ENCODE measurements at places on chromosomes 1 and 21.

GRCh38 chr1:205792481-205792881, 17.2 kb upstream of the RAB29 start:
- DNase-seq = no peak
- H3K4me1 ChIP-seq = no peaks in the 10 kb centered on the region
- H3K36me3 ChIP-seq = peaks cover 32% of the 10 kb centered on the region
- no peaks in the 10 kb centered on the region for H3K27me3 ChIP-seq

DNA sequence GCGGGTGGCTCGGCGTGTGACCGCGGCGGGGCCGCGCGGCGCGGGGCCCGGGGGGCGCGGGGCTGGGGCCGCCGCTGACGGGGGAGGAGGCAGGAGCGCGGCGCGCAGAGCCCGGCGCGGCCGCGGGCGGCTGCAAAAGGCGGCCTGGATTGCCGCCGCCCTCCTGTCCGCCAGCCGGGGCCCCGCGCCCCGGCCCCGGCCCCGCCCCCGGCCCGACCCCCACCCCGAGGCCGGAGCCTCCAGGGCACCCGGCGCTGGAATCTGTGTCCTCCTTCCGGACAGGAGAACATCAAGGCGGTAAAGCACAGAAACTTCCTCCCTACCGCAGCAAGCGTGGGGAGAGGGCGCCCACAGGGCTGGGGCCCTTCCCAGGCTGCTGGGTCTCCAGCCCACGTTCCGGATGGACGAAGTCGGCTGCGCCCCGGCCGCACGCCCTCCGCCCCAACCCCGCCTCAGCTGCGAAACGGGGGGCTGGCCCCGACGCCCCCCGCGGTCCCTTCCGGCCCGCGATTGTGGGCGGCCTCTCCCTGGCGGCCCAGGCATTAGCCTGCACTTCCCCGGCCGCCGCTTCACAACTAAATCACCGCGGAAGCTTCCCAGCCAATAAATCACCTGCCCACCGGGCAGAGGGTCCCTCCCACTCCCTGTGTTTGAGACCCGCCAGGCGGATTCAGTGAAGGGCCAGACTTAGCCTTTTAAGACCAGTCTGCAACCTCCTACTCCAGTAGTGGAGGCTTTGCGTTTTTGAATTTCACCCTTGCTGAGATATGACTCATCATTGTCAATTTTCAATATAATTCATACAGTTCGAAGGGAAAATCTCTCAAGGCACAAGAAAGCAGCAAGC, 106.0 kb downstream of the SLC45A1 start:
- DNase-seq = peak; percentile 33
- peak overlapping the region; percentile 75 for H3K27ac ChIP-seq
- no peaks in the 10 kb centered on the region for H3K27me3 ChIP-seq
- H3K4me3 ChIP-seq = peak overlapping the region; percentile 60

- no peak overlapping the region for H3K4me3 ChIP-seq
- no peaks in the 10 kb centered on the region for H3K27me3 ChIP-seq
- H3K4me1 ChIP-seq = no peaks in the 10 kb centered on the region
- H3K27ac ChIP-seq = no peak overlapping the region
Measured at GRCh38 chr1:214688891-214689290, 85.9 kb downstream of the CENPF start.

GRCh38 chr1:199574950-199575349, 452.6 kb upstream of the NR5A2 start:
- DNase-seq = no peak
- no peaks in the 10 kb centered on the region for H3K36me3 ChIP-seq
- no peaks in the 10 kb centered on the region for H3K4me1 ChIP-seq
- H3K27ac ChIP-seq = no peak overlapping the region

DNA sequence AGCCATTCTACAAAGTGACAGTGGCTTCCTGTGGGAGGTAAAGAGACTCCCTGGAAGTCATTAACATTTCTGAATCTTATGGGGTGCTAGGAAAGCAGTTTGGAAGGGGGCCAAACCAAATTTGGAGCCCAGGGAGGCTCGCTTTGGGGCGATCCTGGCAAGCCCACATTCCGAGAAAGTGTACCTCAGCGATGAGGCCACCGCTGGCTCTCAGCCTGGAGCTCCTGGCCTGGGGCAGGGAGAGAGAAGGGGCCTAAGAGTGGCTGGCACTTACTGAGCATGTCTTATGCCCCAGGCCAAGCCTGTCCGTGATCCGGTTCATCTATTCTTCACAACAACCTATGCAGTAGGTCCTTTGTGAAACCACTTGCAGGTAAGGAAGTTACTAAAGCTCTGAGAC, 98.8 kb downstream of the CCDC185 start:
- no peak overlapping the region for H3K4me3 ChIP-seq
- H3K27ac ChIP-seq = no peak overlapping the region
- H3K27me3 ChIP-seq = no peaks in the 10 kb centered on the region
- H3K4me1 ChIP-seq = no peaks in the 10 kb centered on the region
- DNase-seq = no peak
- no peaks in the 10 kb centered on the region for H3K36me3 ChIP-seq

DNA sequence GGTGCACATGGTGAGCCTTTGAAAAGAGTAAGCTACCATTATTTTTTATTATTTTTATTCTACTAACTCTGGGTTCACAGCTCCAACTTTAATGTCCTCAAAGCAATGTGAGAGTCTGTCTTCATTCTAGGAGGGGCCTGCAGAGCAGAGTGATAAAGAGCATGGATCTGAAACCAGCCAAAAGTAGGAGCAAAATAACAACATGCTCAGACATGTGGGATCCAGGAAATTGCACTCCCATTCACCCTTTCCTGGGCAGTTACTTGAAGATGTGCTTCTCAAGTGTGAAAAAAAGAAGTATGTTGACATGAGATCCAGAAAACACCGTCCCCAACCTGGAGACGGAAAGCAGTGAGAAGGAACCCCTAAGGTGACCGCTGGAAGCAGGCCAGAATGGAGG, 8.7 kb upstream of the LIN28A start:
- H3K27me3 ChIP-seq = no peaks in the 10 kb centered on the region
- no peak for DNase-seq
- no peaks in the 10 kb centered on the region for H3K36me3 ChIP-seq
- no peak overlapping the region for H3K27ac ChIP-seq

DNA sequence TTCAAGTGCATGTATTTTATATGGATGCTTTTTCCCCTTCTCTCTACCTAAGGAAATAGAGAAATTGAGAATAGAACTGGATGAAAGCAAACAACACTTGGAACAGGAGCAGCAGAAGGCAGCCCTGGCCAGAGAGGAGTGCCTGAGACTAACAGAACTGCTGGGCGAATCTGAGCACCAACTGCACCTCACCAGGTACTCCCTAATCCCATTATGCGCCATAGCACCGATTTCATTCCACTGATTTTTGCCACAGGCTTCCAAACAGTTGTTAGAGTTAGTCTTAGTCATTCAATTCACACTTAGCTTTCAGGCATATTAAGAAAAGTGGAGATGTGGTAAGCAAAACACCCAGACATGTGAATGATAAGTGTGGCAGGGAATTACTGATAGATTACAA, 122.8 kb downstream of the SDCCAG8 start:
- no peak overlapping the region for H3K4me3 ChIP-seq
- H3K36me3 ChIP-seq = no peaks in the 10 kb centered on the region
- no peak overlapping the region for H3K27ac ChIP-seq
- H3K4me1 ChIP-seq = no peaks in the 10 kb centered on the region
- no peaks in the 10 kb centered on the region for H3K27me3 ChIP-seq

DNA sequence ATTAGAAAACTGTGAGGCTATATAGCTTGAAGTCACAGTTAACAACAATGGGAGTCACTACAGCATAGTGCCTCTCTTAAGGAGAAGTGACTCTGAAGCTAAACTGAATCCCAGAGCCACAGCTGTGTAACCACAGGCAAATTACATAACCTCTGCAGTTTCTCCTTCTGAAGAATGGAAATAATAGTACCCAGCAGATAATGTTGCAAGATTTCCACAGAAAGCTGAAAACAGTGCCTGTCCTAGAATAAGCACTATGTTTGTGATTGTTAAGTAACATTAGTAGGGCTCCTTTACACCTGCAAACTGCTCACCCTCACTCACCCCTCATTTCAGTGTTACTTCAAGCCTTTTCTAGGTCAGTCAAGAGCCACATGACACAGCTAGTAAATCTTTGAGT, 886.7 kb downstream of the PLA2G4A start:
- no peak overlapping the region for H3K27ac ChIP-seq
- H3K27me3 ChIP-seq = no peaks in the 10 kb centered on the region
- DNase-seq = no peak
- no peaks in the 10 kb centered on the region for H3K36me3 ChIP-seq
- no peak overlapping the region for H3K4me3 ChIP-seq

DNA sequence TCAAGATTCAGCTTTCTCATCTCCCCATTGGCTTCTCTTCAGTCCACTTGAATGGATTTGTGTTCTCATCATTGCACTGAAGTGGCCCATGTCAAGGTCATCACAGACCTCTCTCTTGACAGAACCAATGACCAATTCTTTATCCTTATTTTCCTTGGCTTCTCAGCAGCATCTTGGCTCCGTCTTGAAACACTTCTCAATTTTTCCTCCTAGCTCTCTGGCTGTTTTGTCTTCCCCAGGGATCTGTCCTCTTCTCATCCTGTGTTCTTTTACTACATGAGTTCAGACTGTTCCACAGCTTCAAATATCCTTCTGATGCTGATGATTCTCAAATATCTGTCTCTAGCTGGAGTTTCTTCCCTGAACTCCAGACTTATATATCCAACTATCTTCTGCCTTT, 78.6 kb downstream of the COLGALT2 start:
- no peaks in the 10 kb centered on the region for H3K36me3 ChIP-seq
- H3K4me1 ChIP-seq = peaks cover 33% of the 10 kb centered on the region
- no peaks in the 10 kb centered on the region for H3K27me3 ChIP-seq
- H3K4me3 ChIP-seq = no peak overlapping the region
- no peak overlapping the region for H3K27ac ChIP-seq

- H3K4me1 ChIP-seq = no peaks in the 10 kb centered on the region
- H3K4me3 ChIP-seq = no peak overlapping the region
- H3K27ac ChIP-seq = no peak overlapping the region
- H3K36me3 ChIP-seq = no peaks in the 10 kb centered on the region
- no peaks in the 10 kb centered on the region for H3K27me3 ChIP-seq
Measured at GRCh38 chr1:62726011-62726442, 37.8 kb upstream of the DOCK7 start.

DNA sequence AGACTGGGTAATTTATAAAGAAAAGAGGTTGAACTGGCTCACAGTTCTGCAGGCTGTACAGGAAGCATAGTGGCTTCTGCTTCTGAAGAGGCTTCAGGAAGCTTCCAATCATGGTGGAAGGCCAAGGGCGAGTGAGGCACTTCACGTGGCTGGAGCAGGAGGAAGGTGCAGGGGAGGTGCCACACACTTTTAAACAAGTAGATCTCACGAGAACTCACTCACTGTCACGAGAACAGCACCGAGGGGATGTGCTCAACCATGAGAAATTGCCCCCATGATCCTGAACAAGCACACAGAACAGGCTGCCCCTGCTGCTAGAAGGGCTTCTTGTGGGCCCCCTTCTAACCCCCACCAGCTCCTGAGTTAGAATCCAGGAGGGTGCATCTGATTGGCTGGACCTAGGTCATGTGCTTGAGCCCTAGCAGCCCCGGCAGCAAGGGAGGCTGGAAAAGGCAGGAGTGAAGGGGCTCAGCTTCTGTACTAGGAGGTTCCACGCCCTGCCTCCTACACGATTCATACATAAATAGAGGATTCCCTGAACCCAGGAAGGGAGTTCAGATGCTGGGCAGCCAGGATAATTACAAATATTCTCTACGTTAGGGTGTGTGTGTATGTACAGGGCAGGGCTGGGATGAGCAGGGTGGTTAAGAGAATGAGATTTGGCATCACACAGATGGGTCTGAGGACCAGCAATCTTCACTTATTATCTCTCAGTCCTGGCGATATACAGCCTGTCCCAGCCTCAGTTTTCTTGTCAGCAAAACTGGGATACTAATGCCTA, 72.8 kb upstream of the ATP5PO start:
- no peaks in the 10 kb centered on the region for H3K27me3 ChIP-seq
- H3K27ac ChIP-seq = no peak overlapping the region
- no peaks in the 10 kb centered on the region for H3K36me3 ChIP-seq
- H3K4me1 ChIP-seq = no peaks in the 10 kb centered on the region
- DNase-seq = no peak

DNA sequence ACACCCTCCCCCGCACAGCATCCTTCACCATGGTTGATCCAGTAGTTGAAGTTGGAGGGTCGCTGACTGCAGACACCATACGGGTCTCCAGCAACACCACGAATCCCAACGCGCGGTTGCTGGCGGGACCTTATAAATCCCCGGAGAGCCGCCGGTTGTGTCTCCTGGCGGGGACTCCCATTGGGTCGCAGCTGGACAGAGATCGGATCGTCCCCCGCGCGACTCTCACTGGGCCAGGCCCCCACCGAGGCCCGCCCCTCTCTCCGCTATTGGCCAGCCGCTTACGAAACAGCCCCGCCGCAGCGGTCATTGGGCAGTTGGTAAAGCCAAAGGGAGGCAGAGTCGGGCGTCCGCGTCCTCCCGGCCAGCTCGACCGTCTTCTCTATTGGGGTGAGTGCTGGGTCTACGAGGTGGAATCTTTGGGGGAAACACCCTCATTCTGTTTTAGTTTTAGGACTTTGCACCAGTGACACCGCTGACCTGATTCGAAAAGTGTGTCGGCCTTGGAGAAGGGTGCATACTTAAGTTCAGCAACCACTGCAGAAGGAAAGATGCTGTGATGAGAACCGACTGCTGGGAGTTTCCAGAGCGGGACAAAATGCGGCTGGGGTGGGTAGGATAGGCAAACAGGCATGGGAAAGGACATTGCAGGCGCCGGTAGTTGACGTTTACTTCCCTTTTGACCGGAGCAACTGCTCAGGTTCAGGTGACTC, 27.4 kb downstream of the RABIF start:
- H3K36me3 ChIP-seq = no peaks in the 10 kb centered on the region
- H3K4me1 ChIP-seq = peaks cover 5% of the 10 kb centered on the region
- H3K27ac ChIP-seq = no peak overlapping the region
- DNase-seq = no peak
- peak overlapping the region; percentile 61 for H3K4me3 ChIP-seq
- peaks cover 15% of the 10 kb centered on the region for H3K27me3 ChIP-seq

DNA sequence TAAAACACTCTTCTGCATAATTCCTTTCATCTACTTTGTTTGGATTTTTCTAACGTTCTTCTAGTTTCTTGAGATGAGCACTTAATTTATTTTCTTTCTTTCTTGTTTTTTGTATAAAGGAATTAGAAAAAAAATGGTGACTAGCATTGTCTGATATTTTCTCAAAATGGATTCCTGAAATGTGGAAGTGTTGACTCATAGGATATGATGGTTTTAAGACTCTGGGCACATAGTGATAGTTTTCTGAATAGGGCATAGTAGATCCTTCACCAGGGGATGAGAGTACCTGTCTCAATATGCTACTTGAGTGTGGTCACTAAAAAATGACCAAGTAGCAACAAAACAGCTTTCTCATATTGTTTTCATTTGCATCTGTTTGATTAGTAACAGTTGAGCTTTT, 100.9 kb downstream of the PEX14 start:
- DNase-seq = no peak
- H3K27me3 ChIP-seq = no peaks in the 10 kb centered on the region
- H3K36me3 ChIP-seq = no peaks in the 10 kb centered on the region
- H3K4me1 ChIP-seq = no peaks in the 10 kb centered on the region
- H3K27ac ChIP-seq = no peak overlapping the region

Measured in CD8-positive, alpha-beta memory T cell (primary cell).